ENCODE measurements at places on chromosomes 16 and 17.

DNA sequence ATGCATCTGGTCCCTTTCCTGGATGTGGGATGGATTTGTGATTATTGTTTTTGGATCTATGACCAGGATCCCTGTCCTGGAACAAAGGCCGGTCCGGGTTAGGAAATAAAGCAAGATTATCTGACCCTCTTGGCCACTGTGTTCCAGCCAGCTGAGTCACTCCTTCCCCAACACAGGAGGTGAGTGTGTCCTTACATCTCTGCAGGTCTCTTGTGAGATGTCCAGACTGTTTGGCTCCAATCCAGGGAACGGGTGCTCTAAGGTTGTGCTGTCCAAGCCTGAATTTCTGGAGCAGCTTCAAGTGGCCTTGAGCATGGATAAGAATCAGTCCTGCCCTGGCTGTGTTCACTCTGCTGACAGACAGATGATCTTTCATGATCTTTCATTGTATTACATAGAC is 136.5 kb upstream of the CCL2 start:
- no peak for DNase-seq

DNA sequence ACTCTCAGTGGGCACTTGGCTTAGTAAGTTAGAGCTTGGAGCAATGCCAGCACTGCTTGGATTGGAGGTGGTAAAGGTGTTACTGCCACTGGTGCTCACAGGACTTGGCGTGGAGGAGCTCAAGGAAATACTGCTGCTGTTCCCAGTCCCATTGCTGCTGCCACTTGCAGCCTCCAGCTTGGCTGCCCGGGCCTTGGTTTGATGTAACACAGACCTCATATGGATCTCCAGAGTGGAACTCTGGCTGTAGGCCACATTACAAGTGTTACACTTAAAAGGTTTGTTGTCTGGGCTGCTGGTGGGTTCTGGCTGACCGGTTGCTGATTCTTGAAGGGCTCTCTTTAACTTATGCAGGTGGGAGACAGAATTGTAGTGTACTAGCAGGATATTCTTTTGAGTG is 250.3 kb downstream of the ZFHX3 start:
- DNase-seq: no peak

DNA sequence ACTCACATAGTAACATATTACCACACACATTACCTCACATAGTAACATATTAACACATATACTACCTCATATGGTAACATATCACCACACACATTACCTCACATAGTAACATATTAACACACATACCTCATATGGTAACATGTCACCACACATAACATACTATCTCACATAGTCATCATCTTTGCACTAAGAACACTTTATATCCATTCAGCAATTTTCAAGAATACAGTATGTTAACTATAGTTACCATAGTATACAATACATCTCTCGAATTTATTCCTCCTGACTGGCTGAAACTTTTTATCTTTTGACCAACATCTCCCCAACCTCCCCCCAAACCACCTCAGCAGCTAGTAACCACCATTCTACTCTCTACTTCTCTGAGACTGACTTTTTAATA is 7.6 kb downstream of the NUDT7 start:
- DNase-seq: no peak

GRCh38 chr17:61570118-61570517 is 20.9 kb downstream of the NACA2 start:
- DNase-seq: peak; percentile 32

GRCh38 chr17:63974594-63975192 is 2.0 kb upstream of the SCN4A start:
- peak; percentile 60 for DNase-seq

GRCh38 chr16:20326321-20326720 is 992 bp downstream of the GP2 start:
- DNase-seq: no peak

- DNase-seq: peak; percentile 96
Measured at GRCh38 chr16:64864232-64864809, 257.5 kb downstream of the CDH11 start.

GRCh38 chr16:75566040-75566757 is at the start of gene GABARAPL2:
Gene GABARAPL2 (plus strand): TSS chr16:75566379. CDS start chr16:75566487, 108 bp downstream.
- peak; percentile 55 for DNase-seq

GRCh38 chr16:27436065-27436464 is 34.1 kb downstream of the IL21R start:
- no peak for DNase-seq

- DNase-seq: no peak
Measured at GRCh38 chr17:73612031-73612472, 32.2 kb downstream of the SDK2 start.

GRCh38 chr17:77695386-77695785 is 263.1 kb upstream of the TNRC6C start:
- no peak for DNase-seq

GRCh38 chr16:74699666-74700065 is 996 bp downstream of the MLKL start:
- no peak for DNase-seq

GRCh38 chr17:3890082-3890877 is 2.6 kb downstream of the CAMKK1 start:
- DNase-seq: peak; percentile 96

DNA sequence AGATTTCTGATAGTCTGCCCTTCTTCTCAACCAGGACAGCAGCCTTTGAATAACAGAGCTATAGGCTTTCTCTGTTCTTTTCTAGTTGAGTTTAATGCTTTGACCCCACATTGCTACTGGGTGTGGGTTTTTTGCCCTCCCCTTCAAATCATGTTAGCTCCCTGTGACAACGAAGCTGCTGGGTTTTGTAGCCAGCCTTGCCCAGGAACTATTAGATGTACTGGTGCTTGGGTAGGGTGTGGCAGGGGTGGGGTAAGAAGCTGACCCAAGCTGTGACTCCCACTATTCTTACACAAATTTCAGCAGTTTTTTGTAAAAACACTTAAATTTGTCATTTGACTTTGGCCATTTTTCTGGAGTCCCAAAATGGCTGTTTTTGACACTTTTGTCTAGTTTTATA is 69.7 kb downstream of the NLK start:
- peak; percentile 6 for DNase-seq

- no peak for DNase-seq
Measured at GRCh38 chr17:63692195-63692816, 7.6 kb downstream of the LIMD2 start.

- no peak for DNase-seq
Measured at GRCh38 chr17:3916825-3917224, 560 bp upstream of the P2RX1 start.

DNA sequence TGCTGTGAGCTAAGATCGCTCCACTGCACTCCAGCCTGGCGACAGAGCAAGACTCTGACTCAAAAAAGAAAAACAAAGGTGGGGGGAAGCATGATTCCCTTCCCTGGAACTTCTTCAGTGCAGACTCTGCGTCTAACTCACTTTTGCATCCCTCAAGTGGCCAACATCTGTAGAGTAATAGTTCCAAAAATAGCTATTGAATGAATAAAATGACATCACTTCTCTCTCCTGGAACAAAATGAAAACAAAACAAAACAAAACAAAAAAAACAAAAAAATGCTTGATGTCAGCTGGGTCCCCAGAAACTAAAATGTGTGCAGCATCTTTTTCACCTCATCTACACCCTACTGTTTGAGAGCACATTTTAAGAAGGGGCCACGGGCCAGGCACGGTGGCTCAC is 197.7 kb upstream of the NOG start:
- DNase-seq: peak; percentile 4

- no peak for DNase-seq
Measured at GRCh38 chr17:75182319-75182568, 515 bp downstream of the SUMO2 start.

DNA sequence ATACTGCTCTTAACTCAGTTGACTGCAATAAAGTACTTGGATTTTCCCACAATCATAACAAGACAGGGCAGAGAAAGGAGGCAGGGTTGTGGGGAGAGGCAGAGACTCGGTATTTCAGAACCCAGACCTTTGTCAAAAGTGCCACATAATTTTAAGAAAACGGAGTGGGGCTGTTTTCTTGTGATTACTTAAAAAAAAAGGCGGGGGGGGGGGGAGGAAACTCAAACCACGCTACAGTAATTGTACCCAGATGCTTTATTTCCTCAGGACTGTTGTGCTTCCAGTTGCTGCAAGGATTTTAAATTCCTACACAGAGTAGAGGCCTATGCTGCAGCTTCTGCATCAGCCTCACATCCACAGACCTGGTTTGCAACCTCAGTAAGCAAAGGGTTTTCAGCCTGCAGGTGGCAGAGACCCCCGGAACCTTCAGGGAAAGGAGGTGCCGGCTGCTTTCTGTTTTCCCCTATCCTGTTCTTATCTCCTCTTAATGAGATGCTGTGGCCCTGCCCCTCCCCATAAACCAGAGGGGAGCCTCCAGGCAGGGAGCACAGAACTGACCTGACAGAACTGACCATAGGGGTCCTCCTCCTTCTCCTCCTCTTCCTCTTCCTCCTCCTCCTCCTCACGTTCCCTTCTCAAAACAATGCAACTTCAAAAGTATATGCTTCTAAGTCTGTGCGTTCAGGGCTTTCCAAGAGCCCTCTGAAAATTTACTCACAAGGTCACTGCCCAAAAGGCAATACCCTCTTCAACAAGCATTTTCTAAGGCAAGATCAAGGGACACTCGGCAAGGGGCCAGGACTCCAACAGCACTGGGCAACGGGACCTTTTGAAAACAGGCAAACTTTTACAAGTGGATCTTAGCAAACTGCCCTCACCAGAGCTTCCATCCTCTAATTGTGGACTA is 7.5 kb downstream of the AXIN2 start:
- peak; percentile 59 for DNase-seq

DNA sequence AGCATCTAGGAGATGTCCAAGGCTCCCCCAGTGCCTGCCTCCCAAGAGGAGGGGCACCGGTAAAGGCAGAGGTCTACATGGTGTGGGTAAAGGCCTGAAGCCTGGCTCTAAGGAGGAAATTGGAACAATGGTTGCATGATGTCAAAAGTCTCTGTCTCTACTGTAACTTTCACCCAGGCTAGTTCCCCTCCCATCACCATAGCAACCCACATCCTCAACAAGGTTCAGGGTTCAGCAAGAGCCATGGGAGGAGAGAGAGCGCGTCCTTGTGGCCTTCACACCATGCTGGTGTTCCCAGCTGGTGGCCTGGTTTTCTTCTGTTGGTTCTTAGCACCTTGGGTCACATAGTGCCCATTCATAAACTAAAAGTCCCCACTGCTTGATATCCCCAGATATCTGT is 196.7 kb upstream of the CDH5 start:
- DNase-seq: no peak

DNA sequence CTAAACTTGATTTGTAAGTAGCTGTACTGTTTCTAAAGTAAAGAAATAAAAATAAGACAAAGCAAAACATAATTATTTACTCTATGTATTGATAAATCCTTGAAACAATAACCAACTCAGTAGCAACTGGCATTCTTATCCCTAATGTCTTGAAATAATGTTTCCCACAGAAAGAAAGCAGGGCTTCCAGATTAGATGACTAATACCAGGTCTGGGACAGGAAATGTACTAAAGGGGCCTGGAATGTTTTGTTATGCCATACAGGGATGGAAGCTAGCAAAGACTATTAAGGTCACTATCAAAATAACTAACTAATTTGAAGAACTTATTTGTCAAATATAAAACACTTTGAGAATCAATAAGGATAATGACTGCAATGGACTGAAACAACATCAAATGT is 82.1 kb downstream of the CFDP1 start:
- peak; percentile 80 for DNase-seq

- no peak for DNase-seq
Measured at GRCh38 chr17:77915594-77916021, 42.9 kb upstream of the TNRC6C start.

GRCh38 chr16:17901309-17901708 is 430.5 kb upstream of the XYLT1 start:
- no peak for DNase-seq

GRCh38 chr17:68231541-68231940 is 16.3 kb upstream of the AMZ2 start:
- DNase-seq: no peak

GRCh38 chr16:84907575-84907974 is 87.8 kb downstream of the CRISPLD2 start:
- DNase-seq: peak; percentile 69

DNA sequence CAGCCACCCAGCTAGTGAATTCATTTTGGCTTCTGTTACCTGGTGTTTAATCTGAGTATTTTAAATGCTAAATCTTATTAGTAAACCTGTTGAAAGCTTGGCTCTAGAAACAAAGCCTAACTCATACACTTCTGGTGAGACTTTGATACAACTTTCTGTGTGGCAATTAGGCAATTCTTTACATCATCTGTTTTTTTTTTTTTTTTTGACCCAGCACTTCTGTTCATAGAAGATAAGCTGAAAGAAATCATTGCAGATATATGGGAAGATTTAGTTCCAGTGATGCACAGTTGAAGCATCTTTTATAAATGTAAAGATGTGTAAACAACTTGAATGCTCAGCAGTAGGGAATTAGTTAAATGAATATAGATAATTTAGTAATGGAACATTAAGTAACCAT is 21.7 kb upstream of the ABCC11 start:
- DNase-seq: no peak

- DNase-seq: peak; percentile 79
Measured at GRCh38 chr17:2398655-2399571, 1.9 kb downstream of the MNT start.

GRCh38 chr16:22318690-22319358 is 21.6 kb downstream of the POLR3E start:
- DNase-seq: peak; percentile 39

DNA sequence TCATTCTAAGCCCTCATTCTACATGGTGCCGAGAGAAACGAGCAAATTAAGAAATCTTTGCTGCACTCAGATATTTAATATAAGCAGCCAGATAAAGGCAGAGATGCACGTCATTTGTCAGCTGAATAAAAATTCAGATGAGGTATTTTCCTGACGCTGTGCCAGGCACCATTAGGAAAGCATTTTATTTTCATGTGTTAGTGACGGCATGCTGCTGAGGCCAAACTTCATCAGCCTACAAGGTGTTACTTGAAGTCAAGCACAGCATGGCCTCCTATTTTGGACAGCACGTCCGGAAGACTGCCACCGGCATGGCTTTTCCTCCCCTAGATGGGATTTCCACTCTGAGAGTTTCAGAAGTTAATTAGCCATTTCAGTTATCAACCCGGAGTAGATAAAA is 70.3 kb downstream of the IRX3 start:
- DNase-seq: peak; percentile 45

GRCh38 chr17:20159406-20160069 is 150.4 kb downstream of the SPECC1 start:
- no peak for DNase-seq

GRCh38 chr16:51636920-51637769 is 486.1 kb upstream of the SALL1 start:
- DNase-seq: peak; percentile 43

Data from fibroblast of mammary gland (primary cell).